Endothelial cell of umbilical vein (primary cell): ENCODE measurements at places on chromosomes 2 and 18.

DNA sequence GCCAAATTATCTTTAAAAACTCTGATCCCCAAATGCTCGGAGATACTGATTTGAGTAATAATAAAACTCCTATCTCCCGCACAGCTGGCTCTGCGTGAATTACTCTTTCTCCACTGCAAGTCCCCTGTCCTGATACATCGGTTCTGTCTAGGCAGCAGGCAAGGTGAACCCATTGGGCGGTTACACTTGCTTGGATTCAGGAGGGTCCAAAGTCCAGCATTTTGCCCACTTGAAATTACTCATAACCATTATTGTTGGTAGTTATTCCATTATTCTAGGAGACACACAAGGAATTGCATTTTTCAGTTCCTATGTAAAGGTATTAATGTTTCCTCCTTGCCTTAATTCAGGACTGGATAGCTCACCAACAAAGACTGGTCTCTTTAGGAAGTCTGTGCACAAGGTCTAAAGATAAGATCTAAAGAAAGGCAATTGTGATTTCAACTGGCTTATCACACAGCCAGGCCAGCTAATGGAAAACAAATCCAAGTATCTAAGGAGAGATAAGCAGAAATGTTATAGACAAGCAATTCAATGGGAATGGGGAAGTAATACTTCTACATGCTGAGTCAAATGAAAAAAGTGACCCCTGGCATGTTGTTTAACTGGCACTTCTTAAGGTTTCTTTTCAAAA is 23.2 kb upstream of the NPC1 start:
- H3K27me3 ChIP-seq: peaks cover 11% of the 10 kb centered on the region
- no peaks in the 10 kb centered on the region for H3K36me3 ChIP-seq
- peak; percentile 78 for DNase-seq
- no peaks in the 10 kb centered on the region for H3K4me1 ChIP-seq

GRCh38 chr2:16661936-16662839 is 3.4 kb downstream of the CYRIA start:
- H3K4me3 ChIP-seq: no peak overlapping the region
- H3K27me3 ChIP-seq: no peaks in the 10 kb centered on the region
- H3K4me1 ChIP-seq: peaks cover 36% of the 10 kb centered on the region
- H3K36me3 ChIP-seq: no peaks in the 10 kb centered on the region

GRCh38 chr2:33380001-33380609 is 96.3 kb upstream of the RASGRP3 start:
- no peak overlapping the region for H3K4me3 ChIP-seq

GRCh38 chr2:174590928-174591648 is 6.5 kb downstream of the WIPF1 start:
- no peak overlapping the region for H3K4me3 ChIP-seq
- H3K4me1 ChIP-seq: peaks cover 27% of the 10 kb centered on the region
- no peak overlapping the region for H3K27ac ChIP-seq
- H3K27me3 ChIP-seq: no peaks in the 10 kb centered on the region

DNA sequence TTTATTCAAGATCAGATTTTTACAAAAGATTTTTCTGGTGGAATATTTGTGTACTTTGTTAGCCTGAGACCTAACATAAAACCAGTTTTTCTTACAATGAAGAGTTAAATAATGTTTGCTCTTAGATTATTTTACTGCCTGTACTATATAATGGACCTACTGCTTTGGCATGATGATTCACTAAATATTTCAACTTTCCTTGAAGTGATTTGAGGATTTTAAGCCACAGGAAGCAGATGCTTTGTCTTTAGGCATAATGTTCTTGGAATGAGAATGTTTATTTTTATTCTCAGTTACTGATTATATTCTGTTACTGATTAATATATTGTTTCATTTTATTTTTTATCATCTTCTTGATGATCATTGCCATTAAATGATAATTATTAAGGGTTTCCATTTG is 175.3 kb upstream of the LRP1B start:
- H3K27ac ChIP-seq: no peak overlapping the region
- no peak for DNase-seq
- no peaks in the 10 kb centered on the region for H3K36me3 ChIP-seq
- H3K4me1 ChIP-seq: no peaks in the 10 kb centered on the region
- H3K4me3 ChIP-seq: no peak overlapping the region

DNA sequence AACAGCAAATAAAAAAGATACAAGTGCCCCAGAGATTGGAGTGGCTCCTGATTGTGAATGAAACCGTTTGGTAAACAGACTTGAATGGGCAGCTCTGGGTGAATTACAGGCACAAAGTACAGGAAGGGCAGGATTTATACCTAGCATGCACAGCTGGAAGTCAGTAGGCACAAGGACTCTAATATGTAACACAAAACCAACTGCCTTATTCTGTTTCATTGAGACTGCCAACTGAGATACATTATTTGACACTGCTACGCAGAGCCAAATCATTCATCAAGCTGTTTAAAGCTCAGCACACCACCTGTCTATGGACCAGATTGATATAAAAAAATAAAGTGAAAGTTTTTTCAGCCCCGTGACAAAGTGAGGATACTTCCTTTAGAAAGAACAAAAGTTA is 541.2 kb downstream of the NUP35 start:
- no peaks in the 10 kb centered on the region for H3K36me3 ChIP-seq
- H3K27me3 ChIP-seq: no peaks in the 10 kb centered on the region
- DNase-seq: no peak
- H3K4me1 ChIP-seq: no peaks in the 10 kb centered on the region
- no peak overlapping the region for H3K4me3 ChIP-seq
